ENCODE measurements at places on chromosomes 6 and 20.

- DNase-seq, result no peak
These were observed 591.7 kb upstream of the NRSN1 start for GRCh38 chr6:23534351-23534750.

DNA sequence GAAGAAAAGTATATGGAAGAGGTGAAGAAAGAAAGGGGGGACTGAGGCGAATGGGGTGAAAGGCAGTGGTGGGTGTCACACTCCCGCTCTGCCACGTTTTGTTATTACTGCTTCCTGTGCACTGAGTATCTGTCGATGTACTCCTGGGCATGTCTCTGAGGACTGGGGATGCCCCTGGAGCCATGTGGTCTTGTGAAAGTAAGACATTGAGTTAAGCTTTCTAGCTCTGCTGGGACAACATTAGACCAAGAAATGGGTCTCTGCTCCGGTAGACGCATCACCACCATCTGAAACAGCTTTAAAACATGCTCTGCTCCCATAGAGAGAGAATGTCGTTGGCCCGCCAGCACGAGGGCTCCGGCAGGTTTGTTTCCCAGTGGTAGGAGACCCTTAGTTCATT lies 40.0 kb downstream of the IRF4 start:
- no peak for DNase-seq

GRCh38 chr20:51462566-51463276 lies 79.8 kb downstream of the NFATC2 start:
- DNase-seq, result no peak

GRCh38 chr6:3232017-3232945 lies 4.8 kb upstream of the TUBB2B start:
- DNase-seq, result no peak

GRCh38 chr6:44094403-44095242 lies 32.6 kb downstream of the MRPL14 start:
- no peak for DNase-seq

Measured in NT2/D1 (cell line).